Esophagus squamous epithelium (tissue), 5 donors: ENCODE measurements at places on chromosomes 2 and 18.

- no peak for DNase-seq
These were observed 149.6 kb upstream of the APCDD1 start for GRCh38 chr18:10304853-10305252.

GRCh38 chr2:71789556-71790204 is 336.3 kb downstream of the DYSF start:
- DNase-seq: no peak

DNA sequence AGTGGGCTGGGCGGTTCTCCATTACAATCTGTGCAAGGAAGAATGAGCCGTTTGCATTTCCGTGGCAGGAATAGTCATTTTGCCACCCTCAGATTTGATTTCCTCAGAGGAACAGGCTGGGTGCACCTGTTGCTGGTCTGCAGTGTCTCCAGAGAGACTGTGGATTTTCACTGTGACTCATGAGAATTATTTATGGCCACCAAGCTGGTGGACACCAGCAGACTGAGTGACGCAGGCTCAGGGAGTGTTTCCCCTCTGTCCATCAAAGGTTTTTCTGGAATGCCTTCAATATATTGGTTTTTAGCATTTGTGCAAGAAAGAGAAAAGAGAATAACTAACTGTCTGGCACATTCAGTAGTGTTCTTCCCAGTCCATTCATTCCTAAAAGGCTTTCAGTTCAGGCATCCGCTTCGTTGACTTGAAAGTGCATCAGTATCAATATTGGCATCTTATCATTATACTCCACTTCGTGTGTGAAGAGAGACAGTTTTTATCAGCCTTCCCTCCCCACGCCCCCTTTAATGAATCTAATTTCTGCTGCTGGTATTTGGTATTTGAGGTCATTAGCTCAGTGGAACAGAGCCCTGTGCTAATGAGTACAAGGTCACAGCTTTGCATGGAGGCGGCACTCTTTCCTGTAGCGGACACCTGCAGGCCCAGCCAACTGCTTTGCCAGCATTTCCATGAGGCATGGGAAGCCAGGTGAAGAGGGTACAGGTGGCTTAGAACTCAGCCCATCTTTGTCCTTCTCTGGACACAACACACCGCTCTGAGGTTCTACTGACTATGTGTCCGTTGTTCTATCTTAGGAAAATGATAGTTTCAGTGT is 39.9 kb downstream of the PRKCE start:
- no peak for DNase-seq

DNA sequence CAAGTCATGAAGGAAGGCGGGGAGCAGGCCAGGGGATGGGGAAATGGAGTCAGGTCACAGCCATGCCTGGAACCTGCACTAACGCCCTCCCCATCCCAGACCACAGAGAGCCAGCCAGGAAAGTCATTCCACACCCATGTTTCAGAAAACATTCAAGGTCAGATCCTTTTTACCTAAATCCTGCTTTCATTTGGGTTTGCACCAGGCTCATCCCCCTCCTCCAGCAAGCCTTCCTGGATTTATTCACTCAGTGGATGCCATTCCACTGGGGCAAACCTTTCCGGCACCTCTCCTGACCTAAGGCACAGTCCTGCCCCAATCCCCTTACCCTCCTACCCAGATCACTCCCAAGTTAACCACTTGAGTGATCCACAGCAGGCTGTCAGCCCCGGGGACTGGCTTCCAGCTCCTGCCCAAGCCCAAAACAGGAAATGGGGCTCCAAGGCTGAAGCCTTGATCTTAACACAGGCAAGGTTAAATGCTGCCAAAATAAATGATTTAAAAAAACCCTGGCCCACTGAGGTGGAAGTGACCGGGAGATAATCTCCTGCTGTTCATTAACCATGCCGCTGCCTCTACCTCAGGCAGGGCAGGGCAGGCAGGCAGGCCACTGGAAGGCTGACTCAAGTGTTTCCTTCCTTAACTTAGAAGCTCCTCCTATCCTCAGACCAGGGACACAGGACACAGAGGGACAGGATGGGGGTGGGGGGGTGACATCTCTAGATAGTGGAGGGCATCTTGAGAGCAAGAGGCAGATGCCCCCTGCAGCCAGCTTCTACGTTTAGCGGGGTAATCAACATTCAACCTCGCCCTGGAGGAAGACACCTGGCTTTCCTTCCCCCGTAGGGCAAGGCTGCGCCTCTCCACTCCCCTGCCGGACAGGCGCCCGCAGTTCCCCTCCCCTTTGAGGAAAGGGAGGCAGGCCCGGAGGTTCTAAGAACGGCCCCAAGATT is 1.4 kb downstream of the RAB11FIP5 start:
- no peak for DNase-seq

GRCh38 chr2:186031229-186031628 is 292.6 kb downstream of the FSIP2 start:
- DNase-seq: no peak

GRCh38 chr2:88451811-88452564 is 505 bp downstream of the FOXI3 start:
- no peak for DNase-seq

DNA sequence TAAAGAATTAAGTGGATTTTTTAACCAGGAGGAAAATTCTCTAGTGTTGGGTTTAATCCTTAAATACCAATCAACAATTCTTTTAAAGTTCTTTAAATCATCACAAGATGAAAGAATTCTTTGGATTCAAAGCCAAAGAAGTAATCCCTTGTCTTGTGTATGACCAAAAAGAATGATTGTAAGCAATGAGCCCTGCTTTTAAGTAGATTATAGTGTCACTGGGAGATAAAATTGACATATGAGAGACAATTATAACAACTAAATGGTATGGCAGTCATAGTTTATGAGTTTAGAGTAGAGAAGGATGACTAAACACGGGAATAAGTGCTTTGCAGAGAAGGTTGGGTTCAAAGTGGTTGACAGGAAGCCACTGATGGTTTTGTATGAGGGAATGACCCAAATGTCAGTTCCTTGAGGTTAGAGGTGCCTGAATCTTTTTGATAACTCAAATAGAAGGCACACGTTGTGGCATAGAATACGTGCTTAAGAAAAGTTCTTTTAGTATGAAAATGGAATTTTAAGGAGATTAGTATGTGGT is 199.6 kb upstream of the TCF4 start:
- no peak for DNase-seq

- no peak for DNase-seq
These were observed 31.3 kb upstream of the TOGARAM2 start for GRCh38 chr2:28949617-28950305.

DNA sequence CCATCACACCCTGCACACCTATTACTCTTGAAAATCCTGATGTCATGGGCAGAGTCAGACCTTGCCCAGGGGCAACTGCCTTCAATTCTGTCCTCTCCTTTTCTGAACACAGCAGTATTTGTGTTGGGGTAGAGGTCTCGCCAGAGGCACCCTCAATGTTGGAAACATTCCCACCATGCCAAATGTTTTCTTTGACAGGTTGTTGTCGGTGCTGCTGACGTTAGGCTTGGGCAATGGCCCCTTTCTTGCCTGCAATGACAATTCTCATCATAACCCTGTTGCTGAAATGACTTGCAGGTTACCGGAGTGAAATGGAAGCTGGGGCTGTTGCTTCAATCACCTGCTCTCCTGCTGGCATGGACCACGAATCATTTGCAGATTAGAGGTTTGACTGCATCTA is 17.9 kb downstream of the GKN1 start:
- DNase-seq: no peak

DNA sequence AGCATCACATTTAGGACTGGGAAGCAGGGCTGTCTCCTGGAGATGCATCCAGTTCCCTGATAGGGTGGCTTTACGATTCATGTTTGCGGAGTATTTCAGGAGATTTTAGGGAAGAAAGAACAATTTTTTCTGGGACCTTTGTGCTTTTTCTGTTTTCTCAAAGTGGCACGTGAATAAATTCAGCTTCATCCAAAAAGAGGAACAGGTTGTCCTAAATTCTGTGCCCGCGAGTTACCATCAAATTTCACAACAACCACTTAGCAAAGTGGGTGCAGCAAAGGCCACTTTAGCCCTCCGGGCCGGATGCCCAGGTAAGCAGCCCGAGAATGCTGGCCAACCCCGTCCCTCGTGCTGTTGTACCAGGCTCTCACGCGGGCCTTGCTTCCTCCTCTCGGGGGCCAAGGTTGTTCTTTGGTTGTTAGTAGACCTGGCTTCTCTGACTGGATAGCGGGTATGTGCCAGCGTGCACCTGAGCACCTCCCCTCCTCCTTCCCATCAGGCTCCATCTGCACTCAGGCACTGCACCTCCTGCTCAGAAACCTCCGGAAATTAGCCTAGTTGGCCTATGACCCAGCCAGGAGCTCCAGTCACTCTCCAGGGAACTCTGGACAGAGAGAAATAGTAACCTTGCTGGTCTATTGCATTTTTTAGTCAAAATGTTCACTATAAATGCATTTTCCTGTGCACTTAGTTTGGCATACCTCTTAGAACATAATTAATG is 83.0 kb downstream of the CMPK2 start:
- no peak for DNase-seq

DNA sequence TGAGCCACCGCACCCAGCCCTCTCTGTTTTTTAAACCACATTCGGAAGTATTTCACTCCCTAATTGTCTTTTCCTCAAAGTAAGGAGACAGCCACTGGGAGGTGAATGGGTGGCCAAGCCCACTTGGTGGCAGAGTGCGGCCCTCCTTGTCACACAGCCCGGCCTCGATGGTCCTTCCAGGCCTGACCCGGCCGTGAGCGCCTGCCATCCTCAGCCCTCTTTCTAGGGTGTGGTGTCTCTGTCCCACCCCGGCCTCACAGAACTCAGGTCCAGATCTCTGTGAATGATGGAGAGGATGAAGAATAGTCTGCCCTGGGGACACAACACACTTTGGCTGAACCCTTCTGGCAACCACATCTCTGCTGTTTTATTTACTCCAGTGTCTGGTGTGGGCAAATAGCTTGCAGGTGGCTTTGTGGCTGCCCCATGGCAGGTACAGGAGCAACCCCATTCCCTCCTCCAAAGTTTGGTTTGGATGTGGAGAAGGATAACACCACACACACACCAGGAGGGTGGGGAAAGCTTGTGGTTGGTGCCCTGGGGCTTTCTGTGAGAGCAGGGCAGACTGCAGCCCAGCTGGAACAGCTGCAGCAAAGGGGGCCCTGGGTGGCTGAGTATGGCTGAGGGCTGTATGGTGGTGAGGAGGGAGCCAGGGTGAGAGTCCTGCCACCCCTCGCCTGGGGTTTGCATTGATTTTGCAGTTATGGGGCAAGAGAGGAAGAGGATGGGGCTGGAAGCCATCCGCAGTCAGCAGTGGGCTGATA is 88.6 kb downstream of the FAM168B start:
- no peak for DNase-seq

GRCh38 chr2:159963700-159964099 is 98.7 kb downstream of the PLA2R1 start:
- DNase-seq: no peak
